CD4-positive, alpha-beta T cell treated with Interferon gamma for 1 hour (primary cell): ENCODE measurements at places on chromosomes 12 and 14.
A peak's percentile ranks its signal among the peaks of the same experiment; 100 is the strongest.

DNA sequence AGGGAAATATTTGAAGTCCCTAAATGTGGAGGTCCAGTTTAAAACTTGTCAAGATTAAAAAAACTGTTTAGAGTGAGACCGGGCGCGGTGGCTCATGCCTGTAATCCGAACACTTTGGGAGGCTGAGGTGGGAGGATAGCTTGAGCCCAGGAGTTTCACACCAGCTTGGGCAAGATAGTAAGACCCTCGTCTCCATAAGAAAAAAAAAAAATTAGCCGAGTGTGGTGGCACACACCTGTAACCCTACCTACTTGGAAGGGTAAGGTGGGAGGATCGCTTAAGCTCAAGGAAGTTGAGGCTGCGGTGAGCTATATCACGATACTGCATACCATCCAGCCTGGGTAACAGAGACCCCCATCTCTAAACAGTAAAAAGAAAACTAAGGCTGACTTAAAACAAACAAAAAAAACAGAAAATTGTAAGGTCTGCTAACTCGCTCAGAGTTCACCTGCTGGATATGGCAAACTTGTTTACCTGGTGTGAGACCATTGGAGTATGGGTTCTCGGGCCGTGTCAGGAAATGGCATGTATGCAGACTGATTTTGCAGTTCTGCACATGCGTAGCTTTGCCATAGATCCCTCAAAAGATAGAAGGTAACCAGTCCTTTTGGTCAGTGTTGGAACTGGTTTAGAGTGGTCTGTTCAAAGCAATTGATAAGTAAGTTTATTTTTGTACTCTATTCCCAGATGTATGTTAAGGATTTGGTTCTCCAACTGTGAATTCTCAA lies 2.1 kb downstream of the RNF10 start:
- peak; percentile 14 for DNase-seq

DNA sequence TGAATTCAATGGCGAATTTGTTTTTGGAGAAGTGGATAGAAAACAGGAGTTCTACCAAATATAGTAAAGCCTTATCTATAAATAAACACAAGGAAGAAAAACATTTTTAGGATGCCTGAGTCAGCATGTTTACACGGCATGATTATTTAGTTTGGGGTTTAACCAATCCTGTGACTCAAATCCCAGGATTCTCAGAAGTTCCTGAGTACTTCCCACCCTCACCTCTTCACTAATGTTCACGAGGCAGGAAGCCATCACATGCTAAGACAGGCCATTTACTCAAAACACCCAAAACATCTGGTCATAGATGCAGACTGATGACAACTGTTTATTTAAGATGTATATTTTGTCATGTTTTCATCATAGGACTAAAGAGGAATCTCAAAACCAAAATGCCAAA lies 3.4 kb upstream of the GLRX5 start:
- no peak for DNase-seq

DNA sequence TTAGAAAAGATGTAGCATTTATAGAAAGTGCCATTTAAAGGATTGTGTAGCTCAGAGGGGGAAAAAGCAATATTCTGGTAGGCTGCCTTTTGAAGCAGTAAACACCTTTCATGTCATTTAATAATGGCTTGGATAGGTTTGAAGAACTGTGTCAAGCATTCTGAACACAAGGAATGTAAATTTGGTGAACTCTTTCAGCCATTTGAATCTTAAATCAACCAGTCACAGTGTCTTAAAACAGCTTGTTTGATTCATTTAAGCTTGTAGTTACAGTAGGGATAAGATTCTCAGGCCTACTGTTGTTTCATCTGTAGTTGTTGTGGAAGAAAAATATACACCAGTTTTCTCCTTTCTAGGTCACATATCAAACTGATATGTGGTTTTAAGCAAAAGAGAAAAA lies 299.4 kb upstream of the NOVA1 start:
- no peak for DNase-seq

- no peak for DNase-seq
Observed at GRCh38 chr12:101414533-101415119, 7.1 kb upstream of the ARL1 start.

DNA sequence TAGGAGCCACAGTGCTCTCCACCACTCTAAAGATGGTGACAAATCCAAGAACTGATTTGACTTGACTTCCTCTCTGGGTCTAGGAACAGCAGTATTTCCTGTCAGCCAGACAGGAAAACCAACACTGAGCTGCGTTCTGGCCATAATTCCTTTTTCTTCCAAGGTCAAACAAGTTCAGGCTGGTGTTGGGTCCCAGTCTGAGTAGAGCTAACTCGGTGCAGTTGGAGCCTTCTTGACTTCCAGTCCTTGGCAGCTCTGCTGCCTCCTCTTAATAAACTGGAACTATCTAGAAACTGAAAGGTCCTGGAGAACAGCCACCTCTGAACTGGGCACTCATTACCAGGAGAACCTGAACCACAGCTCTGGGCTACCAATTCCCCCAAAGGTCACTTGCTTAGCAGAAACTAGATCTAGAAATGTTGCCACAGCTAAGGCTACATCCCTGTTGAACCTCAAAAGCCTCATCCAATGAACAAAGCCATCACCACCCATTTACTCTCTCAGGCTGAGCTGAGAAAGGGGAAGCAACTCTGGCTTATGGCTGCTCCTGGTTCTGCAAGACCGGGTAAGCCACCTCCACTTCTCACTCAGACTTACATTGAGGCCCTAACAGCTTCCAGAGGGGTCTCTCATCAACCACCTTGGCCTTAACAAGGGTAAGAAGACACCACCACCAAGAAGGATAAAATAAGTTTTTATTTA lies 27.7 kb downstream of the MAX start:
- peak; percentile 25 for DNase-seq

- DNase-seq, result no peak
Observed at GRCh38 chr12:15364221-15365160, 42.2 kb downstream of the PTPRO start.

GRCh38 chr12:45789025-45789424 lies 59.5 kb downstream of the ARID2 start:
- DNase-seq, result no peak

DNA sequence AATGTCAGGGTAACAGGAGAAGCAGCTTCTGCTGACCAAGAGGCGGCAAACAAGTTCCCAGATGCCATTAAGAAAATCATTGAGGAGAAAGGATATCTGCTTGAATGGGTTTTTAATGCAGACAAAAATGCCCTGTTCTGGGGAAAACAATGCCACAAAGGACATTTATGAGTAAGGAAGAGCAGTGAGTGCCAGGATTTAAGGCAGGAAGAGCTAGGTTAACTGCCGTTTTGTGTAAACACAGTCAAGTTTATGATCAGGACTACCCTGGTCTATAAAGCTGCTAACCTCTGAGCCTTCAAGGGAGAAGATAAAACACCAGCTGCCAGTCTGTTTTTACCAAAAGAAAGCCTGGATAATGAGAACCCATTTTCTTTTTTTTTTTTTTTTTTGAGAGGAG lies 8.5 kb downstream of the MAPKAPK5 start:
- DNase-seq, result no peak

GRCh38 chr12:52307836-52308805 lies 13.1 kb downstream of the KRT83 start:
- DNase-seq, result peak; percentile 14

- no peak for DNase-seq
Observed at GRCh38 chr14:101206556-101206955, 303.0 kb upstream of the RTL1 start.

- DNase-seq, result no peak
Observed at GRCh38 chr14:32189811-32190210, 12.0 kb upstream of the RNU6-7 start.

GRCh38 chr14:64939817-64940190 lies 2.7 kb downstream of the GPX2 start:
- DNase-seq, result no peak

DNA sequence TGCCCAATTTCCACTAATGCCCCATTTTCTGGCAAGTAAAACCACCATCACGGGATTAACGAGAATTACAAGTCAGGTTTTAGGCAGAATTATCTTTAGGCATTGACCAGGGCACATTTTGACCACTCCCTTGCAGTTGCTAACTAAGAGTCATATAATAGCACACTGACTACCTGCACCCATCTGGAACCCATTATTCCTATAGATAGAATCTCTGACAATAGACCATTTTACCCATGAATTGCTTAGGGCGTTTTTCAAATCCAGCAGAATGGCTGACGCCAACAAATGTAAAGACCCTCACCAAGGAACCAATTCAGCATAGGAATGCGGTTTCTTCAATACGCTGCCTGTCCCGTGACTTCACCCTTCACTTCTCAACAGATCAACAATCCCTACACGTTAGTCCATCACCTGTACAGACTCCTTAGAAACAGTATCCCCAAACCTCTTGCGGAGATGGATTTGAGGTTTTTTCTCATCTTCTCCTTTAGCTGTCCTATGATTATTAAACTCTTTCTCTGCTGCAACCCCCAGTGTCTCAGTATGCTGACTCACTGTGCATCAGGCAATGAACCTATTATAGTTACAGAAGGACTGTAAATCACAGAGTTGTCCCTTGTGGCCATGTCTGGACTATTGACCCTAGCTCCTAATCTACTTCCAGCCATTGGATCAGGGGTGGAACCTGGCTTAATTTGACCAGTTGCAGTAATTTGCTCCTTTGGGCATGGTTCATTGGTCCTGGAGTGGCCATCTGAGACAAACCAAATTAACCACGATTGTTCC lies 177.3 kb upstream of the PLXNC1 start:
- DNase-seq, result no peak

GRCh38 chr14:74469548-74470518 lies 23.3 kb downstream of the NPC2 start:
- DNase-seq, result no peak

DNA sequence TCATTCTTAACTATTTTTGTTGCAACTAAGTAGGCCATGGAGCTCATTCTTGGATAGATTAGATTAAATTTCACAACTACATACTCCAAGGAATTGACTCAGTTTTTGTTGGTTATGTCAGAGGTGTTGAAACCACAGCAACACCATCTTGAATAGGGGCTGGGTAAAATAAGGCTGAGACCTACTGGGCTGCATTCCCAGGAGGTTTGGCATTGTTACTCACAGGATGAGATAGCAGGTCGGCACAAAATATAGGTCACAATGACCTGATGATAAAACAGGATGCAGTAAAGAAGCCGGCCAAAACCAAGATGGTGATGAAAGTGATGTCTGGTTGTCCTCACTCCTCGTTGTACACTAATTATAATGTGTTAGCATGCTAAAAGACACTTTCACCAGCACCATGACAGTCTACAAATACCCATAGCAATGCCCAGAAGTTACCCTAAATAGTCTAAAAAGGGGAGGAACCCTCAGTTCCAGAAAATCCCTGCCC lies 20.9 kb downstream of the DMAC2L start:
- DNase-seq, result no peak
